NCI-H2029 treated with DMSO at 0.1 percent for 48 hours (cell line): ENCODE measurements at places on chromosomes 11 and 22.

DNA sequence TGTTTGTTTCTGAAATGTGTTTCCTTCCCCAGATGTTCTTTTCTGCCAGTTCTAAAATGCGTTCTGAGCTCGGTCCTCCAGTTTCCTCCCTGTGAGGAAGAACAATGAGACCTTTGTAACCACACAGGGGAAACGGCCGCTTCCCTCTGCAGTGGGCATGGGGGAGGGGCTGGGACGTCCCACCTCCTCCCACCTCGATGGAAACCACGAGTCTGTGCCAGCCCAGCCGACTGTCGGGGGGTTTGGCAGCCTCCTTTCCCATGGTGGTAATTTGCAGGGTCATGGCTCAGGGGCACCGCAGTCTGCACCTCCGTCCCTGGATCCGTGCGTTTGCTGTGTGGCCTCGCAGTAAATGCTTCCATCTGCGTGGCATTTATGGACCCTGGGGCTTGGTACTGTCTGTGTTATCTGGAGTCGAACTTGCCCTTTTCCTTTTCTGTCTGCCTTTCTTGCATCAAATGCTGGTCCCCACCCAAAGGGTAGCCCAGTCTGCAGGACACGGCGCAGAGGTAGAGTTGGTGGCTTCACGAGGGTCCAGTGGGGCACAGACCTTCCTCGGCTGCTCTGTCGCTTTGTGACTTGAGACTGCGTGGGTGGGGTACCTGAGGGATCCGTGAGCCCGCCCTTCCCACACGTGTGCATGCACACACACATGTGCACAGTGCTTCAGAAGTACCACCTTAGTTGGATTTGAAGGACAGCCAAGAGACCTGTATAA, 16.1 kb downstream of the LRP5 start:
- DNase-seq = no peak

DNA sequence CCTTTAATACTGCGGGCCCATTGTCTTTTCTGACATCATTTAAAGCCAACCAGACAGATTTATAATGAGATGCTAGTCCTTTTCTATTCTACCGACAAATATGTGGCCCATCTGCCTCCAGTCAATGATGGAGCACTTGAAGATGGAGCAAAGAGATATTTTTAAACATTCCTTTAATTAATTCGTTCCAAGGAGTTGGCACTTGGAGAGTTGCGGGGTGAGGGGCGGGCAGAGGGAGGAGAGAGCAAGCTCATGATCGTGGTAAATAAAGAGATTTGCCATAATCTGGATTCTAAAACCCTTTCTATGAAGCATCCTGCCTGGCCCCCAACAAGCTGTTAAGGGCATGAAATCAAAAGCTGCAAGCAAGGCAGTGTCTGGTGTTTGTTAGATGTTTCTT, 5.0 kb downstream of the SLC1A2 start:
- no peak for DNase-seq

DNA sequence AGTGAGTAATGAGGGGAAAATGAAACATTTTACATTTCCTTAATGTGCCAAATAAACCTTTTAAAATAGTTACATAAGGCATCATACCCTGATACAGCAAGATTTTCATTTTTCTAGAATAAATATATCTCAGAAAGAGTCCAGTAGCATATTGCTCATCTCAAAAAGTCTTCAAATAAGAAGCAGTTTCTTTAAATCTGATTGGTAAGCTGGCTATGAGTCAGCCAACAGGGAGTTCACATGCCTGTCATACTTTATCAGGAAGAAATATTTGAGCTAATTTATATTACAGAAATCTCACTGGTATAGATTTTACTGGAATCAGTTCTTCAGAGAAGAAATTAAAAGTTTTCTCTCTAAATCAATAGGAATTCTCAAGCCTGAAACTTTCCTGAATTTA, 258.1 kb downstream of the C11orf87 start:
- no peak for DNase-seq

GRCh38 chr11:6655020-6655789, 404 bp downstream of the DCHS1 start:
- DNase-seq = no peak

- DNase-seq = no peak
Observed at GRCh38 chr11:96188243-96189006, 154.6 kb downstream of the MAML2 start.

DNA sequence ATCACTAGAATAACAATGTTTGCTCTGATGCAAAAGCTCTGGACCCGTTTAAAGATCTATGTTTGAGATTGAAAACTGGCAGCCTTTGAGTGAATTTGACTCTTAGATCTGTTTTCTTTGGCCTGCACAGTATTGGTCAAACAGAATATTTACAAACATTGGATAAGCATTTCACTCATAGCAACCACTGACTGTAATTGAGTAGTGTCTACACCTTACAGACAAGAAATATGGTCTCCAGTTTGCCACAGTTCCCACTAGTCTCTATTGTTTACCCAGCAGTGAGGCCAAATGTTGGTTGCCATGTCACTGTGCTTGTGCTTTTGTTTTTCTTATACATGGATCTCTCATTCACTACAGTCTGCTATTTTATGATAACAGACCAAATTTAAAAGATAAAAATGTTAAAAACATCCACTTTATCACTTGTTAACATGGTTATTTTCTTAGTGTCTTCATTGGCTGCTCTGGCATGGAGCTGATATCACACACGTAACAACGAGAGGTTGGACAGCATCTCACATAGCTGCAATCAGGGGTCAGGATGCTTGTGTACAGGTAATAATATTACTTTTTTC, 12.2 kb downstream of the ANKRD42 start:
- no peak for DNase-seq

DNA sequence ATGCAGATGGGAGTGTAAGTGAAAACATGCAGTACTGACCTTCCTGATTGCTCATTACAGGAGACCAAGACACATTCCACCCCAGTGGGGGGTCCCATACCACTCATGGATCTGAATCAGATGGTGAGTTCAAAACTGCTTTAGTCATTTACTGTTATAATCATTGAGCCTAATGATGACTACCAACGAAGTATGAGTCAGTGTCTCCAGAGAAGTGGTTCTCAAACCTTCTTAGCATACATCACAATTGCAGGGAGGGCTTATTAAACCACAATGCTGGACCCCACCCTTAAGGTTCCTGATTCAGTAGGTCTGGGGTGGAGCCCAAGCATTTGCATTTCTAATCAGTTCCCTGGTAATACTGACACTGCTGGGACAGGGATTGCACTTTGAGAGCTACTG, 75.8 kb downstream of the CD44 start:
- no peak for DNase-seq

DNA sequence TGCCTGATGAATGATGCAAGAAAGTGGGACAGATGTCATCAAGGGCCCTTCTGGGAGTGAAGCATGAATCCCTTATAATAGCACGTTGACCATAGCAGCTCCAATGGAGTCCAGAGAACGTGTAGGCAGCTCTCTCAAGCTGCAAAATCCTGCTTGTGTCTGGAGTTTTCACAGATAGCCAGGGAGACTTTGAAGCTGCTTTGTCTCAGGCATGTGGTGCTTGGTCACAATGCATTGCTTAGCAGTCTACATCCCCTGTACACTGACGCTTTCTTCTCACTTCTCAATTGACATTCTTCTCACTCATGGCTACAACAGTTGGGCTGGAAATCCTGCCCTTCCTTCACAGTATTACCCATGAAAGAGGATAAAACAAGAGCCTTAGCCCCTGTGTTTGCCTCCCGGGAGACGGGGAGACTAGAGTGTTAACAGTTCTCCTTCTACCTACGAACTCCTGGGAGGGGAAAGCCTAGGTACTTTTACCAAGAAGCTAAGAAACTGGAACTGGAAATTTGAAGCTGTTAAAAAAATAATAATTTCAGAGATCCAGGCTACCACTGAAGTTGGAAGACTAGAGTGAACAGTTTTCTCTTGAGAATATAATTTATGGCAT, 20.7 kb upstream of the MMP7 start:
- DNase-seq = no peak

DNA sequence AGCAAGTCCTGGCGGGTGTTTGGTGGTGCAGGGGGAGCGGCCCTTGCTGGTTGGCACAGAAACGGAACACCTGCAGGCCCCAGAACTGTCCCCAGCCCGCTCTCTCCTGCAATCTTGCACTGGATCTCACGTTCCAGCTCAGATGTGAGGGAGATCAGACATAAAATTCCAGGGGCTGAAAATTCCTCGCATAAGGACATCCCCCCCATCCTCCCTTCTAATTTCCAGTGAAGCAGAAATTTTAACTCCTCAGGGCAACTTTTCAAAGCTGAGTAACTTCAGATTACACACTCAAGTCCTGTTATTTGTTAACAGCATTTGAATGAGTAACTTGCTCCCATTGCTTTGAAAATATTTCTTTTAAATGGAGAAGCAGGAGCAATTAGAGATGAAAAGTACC, 40.3 kb upstream of the RASSF10 start:
- no peak for DNase-seq

DNA sequence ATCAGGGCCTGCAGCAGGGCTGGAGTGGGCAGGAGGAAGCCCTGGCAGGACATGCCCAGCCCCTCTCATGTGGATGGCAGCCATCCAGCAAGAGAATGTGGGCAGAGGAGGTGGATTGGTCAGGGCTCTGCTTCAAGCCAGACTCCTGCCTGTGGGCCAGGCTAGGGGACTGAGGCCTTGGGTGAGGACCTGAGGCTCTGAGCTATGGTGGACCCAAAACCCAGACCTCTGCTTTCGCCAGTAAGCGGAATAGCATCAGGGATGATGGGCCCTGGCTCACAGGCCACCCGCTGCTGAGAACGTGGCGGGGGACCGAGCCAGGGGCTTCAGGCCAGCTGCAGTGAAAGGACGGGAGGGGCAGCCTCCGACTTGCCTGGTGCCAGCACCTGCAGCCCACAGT, 57.4 kb downstream of the LINC01488 start:
- DNase-seq = no peak

- no peak for DNase-seq
Observed at GRCh38 chr22:48745842-48746788, 1081.6 kb downstream of the BRD1 start.
